Left kidney (tissue), 8 donors: ENCODE measurements at places on chromosomes 6 and 20. TPM values are rescaled to one million over a fixed set of nuclear protein-coding genes. Genes with fewer than 3 reads are reported as not detected.

DNA sequence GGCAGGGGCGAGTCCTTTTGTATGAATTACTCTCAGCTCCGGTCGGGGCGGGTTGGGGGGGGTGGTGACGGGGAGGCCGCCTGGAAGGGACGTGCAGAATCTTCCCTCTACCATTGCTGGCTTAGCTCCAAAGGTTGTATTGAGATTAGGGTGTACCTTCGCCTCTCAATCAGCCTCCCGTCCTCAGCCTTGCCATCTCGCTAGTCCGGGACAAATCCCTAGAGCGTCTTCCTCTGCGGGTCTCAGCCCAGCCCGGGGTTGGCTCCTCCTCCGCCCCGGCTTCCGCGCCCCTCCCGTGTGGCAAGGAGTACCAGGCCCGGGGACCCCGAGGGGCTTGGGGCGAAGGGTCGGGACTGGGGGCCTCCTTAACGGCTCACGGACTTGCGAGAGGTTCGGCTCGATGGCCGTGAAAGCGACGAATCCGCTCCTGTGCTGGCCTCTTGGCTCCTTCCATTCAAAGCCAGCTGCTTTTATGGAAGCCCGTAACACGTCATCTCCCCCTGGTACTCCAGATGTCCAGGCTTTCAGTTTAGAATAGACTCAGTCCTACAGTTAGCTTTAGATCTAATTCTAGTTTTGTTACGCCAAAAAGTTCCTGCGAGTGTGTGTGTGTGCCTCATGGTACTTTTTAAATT, 636 bp upstream of the EEF1A1 start:
- peak; percentile 80 for DNase-seq

ZSCAN16 gene
- polyA plus RNA-seq: 13.1 TPM

DNA sequence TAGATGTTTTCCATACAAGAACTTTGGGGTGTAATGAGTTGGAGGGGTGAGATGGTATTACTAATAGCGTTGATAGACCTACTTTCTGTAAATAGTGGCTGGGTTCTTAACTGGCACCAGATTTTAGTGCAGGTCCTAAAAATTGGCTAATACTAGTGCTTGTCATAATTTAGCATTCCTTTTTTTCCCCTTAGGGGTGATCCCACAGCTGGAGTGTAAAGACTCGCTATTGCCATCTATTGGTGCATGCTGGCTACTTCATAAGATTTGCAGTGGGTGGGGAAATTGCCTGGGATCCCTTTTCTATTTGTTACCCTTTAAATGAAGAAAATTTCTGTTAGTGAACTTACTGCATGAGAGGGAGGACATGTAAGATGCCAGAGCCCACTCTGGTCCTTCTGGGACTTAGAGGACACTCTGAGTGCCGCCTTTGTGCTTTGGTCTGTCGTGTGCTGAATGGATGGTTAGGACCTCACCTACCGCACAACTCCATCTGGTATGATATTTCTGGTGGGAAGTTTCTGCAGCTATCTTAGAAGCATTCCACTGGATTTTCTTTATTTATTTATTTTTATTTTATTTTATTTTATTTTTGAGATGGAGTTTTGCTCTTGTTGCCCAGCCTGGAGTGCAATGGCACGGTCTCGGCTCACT, 195.5 kb downstream of the JARID2 start:
- peak; percentile 75 for DNase-seq

GRCh38 chr6:113208726-113209125, 648.4 kb upstream of the MARCKS start:
- DNase-seq: no peak

- DNase-seq: no peak
Measured at GRCh38 chr6:15132167-15132566, 113.7 kb upstream of the JARID2 start.

ZNF165 gene
- 4.9 TPM for polyA plus RNA-seq

DNA sequence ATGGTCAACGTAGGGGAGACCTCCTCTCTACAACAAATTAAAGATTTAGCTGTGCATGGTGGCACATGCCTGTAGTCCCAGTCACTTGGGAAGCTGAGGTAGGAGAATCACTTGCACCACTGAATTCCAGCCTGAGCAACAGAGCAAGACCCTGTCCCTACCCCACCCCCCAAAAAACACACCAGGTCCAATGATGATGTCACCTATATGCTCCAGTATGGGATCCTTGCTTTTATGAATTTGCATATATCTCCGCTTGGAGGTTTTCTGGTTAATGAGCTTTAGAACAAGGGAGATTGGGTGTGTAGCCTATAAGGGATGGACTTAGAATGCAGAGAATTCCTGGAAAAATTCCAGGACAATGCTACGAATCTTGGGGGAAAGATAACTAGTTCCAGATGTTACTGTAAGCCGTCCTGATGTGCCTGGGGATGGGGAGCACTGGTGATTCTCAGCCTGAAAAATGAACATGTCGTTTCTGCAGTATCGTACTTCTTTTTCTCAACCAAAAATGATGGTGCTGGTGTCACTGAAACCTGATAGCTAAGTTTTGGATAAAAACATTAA, 61.1 kb downstream of the ZBTB2 start:
- DNase-seq: peak; percentile 47

QKI gene
- 225 TPM for polyA plus RNA-seq
